ENCODE measurements at places on chromosomes 3 and 15.

DNA sequence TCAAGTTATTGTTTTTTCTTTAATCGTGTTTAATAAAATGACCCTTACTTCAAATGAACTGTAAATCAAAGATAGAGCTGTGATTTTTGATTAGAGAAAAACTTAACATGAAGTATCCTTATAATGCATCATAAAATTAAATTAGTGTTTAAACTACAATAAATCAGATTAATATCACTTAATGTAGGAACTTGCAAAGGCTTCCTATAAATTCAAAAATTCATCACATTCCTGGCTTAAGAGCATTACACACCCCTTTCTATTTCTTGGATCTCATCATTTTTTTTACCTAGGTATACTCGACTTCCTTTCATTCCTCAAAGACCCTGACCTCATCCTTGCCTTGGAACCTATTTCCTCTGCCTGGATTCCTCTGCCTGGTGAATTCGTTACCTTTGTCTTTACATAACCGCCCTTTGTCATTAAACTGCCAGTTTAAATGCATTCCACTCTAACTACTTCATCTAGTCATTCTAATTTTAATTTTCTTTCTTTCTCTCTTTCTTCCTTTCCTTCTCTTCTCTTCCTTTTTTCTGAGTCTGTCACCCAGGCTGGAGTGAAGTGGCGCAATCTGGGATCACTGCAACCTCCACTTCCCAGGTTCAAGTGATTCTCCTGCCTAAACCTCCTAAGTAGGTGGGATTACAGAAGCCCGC, 1244.5 kb downstream of the OTOL1 start:
- DNase-seq = no peak

- DNase-seq = no peak
Observed at GRCh38 chr15:75706682-75706954, 6.0 kb downstream of the CSPG4 start.

DNA sequence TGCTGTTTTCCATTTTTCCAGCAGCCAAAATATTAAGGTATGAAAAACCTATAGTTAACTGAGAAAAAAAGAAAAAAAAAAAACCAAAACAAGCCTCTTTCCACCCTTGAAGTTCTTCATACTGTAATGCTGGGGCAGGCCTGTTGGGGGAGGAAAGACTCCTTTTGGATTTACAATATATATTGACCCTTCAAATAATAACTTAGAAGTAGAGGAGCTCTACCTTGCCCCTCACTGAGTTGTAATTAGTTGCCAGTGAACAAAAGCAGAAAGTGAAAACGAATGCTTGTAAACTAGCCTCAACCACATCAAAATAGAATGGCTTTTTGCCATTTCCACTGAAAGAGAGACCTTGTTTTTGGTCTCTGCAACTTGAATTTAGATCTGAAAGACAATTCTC, 326.6 kb downstream of the NR2F2 start:
- no peak for DNase-seq

GRCh38 chr15:93088200-93088980, 621 bp downstream of the RGMA start:
- no peak for DNase-seq

- DNase-seq = peak; percentile 71
Observed at GRCh38 chr15:73950831-73951561, 24.7 kb downstream of the LOXL1 start.

DNA sequence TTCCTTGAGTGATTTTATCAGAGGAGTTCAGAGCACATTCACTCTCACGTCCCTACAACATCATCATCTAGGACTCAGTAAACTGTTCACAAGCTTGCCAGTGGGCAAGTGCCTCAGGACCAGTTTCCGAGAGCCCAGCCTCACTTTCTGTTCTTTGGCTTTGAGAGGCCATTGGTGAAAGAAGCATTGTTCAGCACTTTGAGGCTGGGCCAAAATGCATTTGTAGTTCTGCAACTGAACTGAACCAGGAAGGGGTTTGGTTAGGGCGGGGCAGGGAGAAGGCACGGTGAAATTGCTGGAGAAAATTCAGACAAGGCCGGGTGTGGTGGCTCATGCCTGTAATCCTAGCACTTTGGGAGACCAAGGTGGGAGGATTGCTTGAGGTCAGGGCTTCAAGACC, 222.1 kb upstream of the CHRM5 start:
- no peak for DNase-seq

DNA sequence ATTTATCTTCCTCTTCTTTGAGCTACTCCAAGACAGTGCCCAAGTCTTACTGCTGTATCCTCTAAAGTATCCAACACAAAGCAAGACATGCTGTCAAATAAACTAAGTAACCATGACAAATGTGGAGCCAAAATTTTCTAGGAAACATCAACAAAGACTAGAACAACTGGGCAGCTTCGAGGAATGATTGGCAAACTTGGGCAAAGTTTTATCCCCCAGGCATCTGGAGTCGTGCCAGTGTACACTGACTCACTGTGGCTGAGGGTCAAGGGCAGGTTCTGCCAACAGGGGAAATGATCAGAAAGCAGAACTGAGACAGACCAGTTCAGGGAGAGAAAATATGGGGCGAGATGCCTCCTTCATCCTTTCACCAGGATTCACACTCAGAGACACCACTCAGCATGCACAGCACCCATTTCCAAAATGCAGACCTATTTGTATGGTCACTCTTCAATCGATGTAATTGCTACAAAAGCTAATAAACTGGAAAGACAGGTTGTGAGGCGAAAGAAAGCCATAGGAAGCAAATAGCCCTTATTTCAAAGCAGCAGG, 65.8 kb downstream of the MB21D2 start:
- DNase-seq = no peak

DNA sequence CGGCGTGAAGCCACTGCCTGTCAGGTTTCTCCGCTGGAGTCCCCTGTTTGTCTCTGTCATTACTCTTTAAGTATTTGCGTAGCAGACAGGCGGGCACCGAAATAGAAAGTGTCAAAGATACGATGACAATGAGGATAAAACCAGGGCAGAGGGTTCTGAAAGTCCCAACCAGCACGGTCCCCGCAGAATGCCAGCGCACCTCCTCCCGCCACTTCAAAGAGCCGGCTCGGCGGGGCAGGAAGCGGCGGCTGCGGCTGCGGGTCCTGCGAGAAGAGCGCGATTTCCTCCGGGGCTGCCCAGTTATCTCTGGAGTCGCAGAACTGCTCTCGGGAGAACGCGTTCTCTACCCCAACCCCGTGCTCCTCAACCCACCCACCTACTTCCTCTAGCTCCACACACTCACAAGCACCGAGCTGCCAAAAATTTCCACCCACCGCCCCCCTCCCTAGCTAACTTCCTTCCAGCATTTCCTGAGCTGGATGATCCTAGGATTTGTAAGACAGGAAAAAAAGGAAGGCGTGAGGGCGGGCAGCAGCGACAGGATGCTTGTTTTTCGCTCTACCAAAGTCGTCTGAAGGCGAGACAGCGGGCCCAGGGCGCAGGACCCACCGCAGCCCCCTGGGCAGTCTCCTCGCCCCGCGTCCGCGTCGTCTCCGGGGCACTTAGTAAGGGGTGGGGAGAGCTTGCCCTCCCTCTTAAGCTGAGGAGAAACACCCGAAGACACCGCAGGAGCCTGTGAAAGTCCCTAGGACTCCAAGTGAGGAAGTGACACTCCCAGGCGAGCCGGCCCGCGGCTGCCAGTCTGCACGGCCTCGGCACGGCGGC, at the start of gene ARHGAP31:
ARHGAP31 (plus strand) TSS at position 513 of the 825 bp plus-strand sequence. CDS start 522 bp downstream, outside the sequence.
- peak; percentile 70 for DNase-seq

GRCh38 chr3:150469931-150470740, 62.0 kb downstream of the TSC22D2 start:
- no peak for DNase-seq

- no peak for DNase-seq
Observed at GRCh38 chr3:128805772-128806171, 73.6 kb upstream of the ACAD9 start.

DNA sequence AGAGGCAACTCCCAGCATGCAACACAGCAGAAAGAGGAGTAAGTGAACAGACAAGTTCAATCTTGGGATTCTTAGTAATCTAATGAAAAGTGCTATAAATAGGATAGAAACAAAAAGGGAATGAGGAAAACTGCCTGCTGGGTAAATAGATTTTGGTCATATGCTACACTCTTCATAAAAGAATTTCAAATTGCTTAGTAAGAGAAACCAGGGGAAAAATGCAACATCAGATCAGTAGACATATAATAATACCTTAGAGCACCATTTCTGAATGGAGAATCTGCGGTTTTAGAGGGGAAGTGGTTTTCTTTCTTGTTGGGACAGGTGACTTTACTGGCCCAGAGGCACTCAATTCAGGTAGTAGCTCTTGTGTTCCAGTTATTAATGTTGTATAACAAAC, 13.4 kb upstream of the TBC1D5 start:
- DNase-seq = peak; percentile 49

- no peak for DNase-seq
Observed at GRCh38 chr3:64311424-64312061, 86.3 kb upstream of the PRICKLE2 start.

DNA sequence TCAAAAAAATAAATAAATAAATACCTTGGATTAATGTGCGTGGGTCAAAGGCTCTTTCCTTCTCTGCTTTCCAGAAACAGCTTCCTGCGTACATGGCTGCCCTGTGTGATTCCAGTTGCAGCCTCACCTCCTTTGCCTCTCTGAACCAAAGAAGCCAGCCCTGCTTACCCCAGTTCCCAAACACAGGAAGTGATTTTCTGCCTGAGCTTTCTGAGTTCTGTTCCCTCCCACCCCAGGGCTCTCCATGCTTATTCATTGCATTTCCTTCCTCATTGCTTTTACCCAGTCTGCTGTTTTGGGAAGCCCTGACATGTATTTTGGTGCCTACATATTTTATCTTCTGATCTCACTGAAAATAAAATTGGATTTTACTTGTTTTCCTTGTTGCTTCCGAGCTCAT, 15.4 kb downstream of the ZSCAN2 start:
- no peak for DNase-seq

GRCh38 chr3:56422316-56422715, 46.0 kb downstream of the ERC2 start:
- no peak for DNase-seq

DNA sequence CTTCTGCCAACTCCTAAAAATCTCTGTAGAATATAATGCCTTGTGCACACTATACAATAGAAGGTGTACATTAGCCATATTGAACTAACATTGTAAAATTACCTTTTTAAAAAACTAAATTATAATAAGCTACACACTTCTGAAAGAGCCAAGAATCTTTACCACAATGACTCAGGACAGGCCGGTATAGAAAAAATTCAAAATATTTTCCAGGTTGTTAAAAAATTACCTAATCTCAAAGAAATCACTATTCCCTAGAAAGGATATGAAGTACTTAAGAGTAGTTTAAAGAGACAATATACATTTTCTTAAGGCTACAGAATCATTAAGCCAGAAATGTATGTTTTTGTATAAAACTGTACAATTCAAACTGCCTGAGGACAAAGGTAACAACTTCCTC, 48.5 kb downstream of the TJP1 start:
- DNase-seq = no peak

GRCh38 chr3:101954936-101955335, 105.6 kb downstream of the NFKBIZ start:
- no peak for DNase-seq

DNA sequence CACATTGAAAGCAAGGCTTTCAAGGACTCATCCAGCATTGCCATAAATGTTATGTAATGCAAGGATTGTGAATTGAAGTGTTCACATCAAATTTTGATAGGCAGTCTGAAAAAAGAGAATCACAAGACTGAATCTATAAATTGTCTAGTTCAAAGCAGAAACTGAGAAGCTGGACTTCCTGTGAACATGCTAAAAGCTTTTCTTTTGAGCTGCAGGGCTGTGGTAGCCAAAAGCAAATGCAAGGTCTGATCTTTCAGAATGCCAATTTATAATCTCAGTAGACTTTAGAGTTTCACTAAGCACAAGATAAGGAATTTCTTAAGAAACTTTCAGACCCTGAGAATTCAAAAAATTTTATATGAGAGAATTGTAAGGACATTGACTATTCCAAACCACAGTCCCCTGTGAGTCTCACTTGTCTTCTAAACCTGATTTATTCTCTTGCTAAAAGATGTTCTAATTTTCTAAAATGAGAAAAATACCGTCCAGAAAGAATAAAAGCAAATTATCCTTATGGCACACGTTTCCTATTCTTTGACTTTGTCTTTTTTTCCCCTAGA, 1700.3 kb downstream of the OTOL1 start:
- no peak for DNase-seq

- no peak for DNase-seq
Observed at GRCh38 chr15:37756407-37756806, 178.0 kb upstream of the TMCO5A start.

- no peak for DNase-seq
Observed at GRCh38 chr15:99731336-99732123, 1.7 kb downstream of the LYSMD4 start.

DNA sequence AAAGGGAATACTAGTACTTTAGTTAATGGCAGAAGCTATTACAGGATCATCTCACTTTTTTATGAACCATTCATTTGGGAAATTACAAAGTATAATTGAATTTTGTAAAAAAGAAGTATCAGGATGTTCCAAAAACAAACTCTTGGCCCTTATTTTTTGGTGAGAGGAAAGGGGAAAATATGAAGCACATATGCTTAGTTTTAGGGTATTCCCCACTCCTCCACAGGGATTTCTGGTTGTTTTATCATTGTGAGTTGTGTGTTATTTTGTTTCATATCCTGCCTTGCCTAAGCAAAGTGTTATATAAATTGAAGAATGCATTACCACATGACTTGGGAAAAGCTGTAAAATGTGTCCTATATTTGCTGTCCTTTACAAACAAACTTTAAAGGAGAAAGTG, 227.0 kb downstream of the FMN1 start:
- no peak for DNase-seq

DNA sequence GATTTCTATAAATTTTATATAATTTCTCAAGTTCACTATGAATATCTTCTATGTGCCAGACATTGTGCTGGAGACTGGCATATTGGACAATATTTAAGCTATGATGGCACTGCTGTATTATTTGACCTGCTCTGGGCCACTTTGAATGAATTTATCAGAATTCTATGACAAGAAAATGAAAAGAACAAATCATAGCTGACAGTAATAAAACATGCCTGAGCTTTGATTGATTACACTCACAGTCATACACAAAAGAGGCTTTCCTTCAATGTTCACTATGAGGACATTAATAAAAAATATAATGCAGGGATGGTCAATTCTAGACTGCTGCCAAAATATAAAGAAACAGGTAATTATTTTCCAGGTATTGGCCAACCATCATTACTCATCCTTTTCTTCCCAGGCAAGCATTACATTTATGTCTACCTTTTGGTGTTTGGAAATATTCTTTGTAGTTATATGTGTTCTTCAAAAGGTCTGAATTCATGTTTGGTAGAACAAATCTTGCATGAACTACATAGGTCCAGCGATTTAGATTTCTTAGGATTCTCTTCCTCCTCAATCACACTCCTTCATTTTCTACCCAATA, 81.0 kb upstream of the ALCAM start:
- no peak for DNase-seq

Measured in OCI-LY7 (cell line).